ENCODE measurements at places on chromosomes 4 and X.

DNA sequence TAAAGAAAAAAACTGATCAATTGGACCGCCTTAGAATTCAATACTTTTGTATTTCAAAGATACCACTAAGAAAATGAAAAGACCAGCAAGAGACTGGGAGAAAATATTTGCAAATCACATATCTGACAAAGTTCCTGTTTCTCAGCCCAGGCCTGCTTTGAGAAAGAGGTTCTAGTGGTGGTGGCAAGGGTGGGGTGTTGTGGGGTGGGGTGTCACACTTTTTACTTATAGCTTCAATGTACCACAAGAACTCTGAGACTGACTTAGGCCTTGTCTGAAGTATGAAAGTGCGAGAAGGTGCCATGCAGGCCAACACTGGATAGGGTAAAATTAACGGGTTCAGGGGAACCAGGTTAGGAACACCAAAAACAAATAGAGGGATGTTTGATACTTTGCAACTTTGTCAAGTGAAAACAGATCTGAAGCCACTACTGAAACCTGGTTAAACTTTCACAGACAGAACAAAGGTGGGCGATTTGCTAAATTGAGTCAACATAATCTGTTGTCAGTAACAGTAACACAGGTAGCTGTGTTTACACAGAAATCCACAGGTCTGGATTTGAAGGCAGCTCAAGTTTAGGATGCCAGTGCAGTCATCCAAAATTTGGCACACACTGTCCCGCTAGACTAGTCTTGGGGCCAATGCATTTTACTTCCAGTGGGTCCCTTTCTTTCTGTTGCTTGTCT, 88.8 kb downstream of the DGKK start:
- DNase-seq: no peak

DNA sequence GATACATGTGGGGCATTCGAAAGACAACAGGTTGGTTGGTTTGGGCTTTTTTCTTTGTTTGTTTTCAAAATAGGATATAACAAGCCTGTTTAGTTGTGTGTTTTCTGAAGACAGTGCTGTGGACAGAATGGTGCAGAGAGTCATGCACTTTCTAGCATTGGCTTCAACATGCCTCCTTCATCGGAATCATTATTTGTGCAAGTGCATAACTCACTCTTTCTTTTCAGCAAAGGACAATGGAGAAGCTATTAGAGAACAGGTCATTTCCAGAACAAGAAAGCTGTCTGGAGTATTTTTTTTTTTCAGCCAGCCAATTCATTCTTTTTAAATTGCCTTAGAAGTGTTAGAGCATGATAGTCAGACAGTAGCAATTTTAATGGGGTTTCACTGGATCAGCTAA, 225.8 kb downstream of the STK32B start:
- no peak for DNase-seq

GRCh38 chrX:110748256-110748806, 47.3 kb downstream of the CHRDL1 start:
- no peak for DNase-seq

GRCh38 chr4:30854531-30854930, 134.4 kb downstream of the PCDH7 start:
- no peak for DNase-seq

DNA sequence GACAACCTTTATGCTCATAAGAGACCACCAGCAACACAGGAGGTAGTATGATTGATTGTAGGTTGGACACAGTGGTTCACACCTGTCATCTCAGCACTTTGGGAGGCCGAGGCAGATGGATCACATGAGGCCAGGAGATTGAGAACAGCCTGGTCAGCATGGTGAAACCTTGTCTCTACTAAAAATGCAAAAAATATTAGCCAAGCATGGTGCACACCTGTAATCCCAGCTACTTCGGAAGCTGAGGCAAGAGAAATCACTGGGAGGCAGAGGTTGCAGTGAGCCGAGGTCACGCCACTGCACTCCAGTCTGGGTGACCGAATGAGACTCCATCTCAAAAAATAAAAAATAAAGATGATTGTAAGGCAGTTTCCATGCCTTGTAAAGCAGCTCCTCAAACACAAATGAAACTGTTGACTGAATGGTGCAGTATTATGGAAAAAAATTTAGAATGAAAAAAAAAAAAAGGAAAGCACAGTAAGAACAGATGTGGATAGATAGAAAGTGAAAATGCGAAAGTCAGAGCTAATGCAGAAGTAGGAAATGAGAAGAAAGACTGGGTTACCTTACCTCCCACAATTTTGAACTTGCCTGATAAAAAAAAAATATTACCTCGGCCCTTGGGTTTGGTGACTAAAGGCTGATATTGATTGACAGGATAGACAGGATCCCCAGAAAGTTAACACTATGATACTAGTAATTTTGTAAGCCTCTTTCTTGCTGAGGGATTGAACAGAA, 249.2 kb upstream of the TRAM1L1 start:
- no peak for DNase-seq

All from stimulated activated CD4-positive, alpha-beta T cell treated with anti-CD3 and anti-CD28 coated beads, Interleukin-1b, Interleukin-23, amount 100 ng/mL, for 1 hour (primary cell).